M059J (cell line): ENCODE measurements at places on chromosomes 3 and 15.

DNA sequence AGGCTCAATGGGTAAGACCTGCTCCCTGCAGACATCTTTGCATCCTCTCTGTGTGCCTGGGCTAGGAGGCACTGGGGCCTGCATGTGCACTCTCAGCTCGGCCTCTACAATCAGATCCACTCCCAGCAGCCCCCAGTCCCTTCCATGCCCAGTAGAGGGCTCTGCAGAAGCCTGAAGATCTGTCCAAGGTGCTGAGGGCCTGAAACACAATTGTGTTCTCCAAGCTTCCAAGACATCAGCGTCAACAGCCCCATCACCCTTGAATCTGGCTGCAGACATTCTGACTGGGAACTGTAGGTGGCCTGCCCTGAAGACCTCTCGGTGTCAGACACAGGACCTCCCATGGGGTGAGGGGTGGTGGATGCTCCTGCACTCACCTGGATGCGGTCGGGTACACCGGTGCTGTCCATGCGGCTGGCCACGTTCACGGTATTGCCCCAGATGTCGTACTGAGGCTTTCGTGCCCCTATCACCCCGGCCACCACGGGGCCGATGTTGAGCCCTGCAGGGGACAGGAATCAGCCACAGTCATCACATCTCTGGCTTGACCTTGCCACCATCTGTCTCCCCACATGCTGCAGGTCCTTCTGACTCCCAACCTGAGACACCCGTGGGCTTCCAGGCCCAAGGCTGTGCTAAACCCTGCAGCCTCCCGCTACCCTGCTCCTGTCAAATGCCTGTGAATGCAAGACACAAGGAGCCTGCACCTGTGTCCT, 84.7 kb downstream of the SEC22A start:
- DNase-seq: peak; percentile 71

DNA sequence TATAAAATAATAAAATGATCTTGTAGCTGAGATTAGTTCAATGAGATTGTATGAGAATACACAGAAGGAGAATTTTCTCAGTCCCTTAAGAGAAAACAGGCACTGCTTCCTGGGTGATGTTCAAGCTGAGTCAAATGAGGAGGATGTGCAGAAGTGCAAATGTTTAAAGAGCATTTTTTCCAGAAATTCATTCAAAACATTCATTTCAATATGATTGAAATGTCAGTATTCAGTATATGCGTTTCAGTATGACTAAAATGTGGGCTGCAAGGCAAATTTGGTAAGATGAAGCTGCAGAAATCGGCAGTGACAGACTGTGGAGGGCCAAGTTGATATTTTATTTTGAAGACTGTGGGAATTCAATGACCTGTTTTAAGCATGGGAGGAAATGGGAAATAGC, 19.3 kb upstream of the PYDC2 start:
- DNase-seq: no peak

- DNase-seq: no peak
These were observed at the start of gene PAQR5 for GRCh38 chr15:69298697-69299441. TSS of gene PAQR5 (plus strand) at chr15:69298912. CDS start at chr15:69360081, 61,169 bp downstream.

GRCh38 chr3:197186887-197187588, 111.4 kb downstream of the DLG1 start:
- DNase-seq: peak; percentile 70

DNA sequence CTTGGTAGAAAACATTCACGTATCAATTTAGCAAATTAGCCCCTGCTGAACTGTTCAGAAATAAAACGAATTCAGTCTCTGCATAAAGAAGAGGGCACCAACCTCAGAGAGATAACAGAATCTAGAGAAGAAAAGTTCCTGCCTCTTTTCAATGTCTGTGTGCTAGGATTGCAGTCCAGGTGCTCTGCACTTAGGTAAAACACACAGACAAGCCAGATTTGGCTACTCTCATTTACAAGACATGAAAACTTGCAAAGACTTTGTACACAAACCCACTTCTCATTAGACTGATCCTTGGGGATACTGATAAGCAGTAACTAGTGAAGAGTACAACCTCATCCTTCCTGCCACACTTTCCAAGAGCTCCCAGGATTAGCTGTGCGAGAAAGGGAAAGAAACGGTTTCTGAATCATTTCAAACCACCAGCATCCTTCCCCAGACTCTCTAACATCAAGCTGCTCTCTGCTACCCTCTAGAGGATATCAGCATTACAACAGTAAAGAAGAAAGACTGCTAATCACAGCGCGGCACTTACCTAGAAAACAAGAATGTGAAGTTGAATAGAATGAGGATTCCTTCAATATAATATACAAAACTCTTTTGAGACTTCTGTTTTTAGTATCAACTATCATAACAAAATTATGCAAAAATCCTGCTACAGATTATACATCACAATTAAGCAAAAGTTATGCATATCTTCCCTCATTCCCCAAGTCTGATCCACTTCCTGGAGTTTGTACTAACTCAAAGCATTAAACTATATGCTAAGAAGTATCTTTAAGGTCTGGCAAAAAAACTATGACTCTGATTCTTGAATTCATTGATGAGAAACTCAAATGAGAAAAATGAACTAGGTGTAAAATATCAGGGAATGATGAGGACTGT, 306.4 kb downstream of the MAGI1 start:
- DNase-seq: peak; percentile 58

- no peak for DNase-seq
These were observed 61.2 kb downstream of the CD200R1L start for GRCh38 chr3:112785321-112786001.

DNA sequence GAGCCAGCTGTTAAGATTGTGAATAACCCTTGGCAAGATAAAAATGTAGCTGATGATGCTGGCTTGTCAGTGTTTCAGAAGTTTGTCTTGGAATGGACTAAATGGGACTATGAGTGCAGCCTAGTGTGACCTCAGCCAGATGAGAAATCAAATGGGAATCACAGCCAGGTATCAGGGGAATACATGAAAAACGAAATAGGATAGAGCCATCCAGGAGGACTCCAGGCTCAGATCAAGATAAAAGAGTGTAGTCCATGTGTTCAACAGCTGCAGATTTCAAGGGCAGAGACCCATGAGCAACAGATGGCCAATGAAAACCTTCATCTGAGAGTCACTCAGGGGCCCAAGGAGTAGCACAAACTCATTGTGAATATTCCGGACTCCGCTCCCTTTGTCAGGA, 1080.9 kb upstream of the CADM2 start:
- DNase-seq: no peak
